T-helper 17 cell (primary cell): ENCODE measurements at places on chromosomes 2 and 18. TPM values are rescaled to one million over a fixed set of nuclear protein-coding genes. Genes with fewer than 3 reads are reported as not detected.

COL4A3 gene
- 0.23 TPM for total RNA-seq

ERFE gene
- not detected for total RNA-seq

TMEM169 gene
- total RNA-seq: 1.6 TPM

NT5DC4 gene
- not detected for total RNA-seq

PMAIP1 gene
- 111 TPM for total RNA-seq

C2orf81 gene
- 3.3 TPM for total RNA-seq

GRCh38 chr18:8400193-8400752 lies 209.0 kb upstream of the RAB12 start:
- H3K4me3 ChIP-seq: no peak overlapping the region
- no peak overlapping the region for H3K27ac ChIP-seq
- DNase-seq: no peak
- H3K27me3 ChIP-seq: no peaks in the 10 kb centered on the region
- H3K36me3 ChIP-seq: no peaks in the 10 kb centered on the region
- H3K4me1 ChIP-seq: no peaks in the 10 kb centered on the region

DNA sequence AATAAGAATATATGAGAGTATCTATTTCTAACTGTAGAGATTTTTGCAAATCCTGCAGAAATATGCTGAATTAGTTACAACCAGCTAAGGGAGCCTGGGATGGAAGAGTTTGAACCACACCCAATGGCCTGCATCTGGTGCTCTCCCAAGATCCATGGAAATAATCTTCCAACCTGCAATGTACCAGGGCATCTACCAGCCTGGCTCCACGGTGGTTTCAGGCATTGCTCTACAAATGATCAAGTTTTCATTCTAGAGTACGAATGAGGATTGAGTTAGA lies 61.4 kb upstream of the IL1R1 start:
- peak overlapping the region; percentile 96 for H3K27ac ChIP-seq
- no peak overlapping the region for H3K4me3 ChIP-seq
- H3K4me1 ChIP-seq: peaks cover 29% of the 10 kb centered on the region
- no peaks in the 10 kb centered on the region for H3K36me3 ChIP-seq
- H3K27me3 ChIP-seq: no peaks in the 10 kb centered on the region

DNA sequence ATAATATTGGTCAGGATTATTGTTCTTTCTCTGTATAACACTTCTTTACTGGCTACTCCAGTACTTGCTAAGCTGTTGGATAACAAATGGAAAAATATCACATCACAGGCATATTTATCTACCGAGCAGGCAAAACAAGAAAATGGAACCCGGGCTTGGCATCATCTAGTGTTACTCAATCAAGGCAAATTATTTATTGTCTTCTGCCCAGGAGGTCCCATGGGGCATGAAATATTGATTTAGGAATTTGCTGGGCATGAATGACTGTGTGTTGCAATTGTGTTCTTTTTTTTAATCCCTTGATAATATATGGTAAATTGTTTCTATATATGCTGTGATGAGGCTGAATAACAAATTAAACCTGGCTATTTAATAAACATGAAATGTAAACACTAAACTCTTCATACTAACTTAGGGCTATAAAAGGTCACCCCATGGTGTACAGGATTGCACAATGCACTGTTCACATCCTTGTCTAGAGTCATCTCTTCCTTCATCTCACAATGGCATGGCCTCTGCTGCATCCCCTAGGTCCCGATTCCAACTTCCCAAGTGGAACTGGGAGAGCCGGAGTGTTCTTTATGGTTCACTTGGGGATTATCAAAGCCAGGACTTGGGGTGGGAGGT lies 2.2 kb upstream of the PARD3B start:
- H3K27ac ChIP-seq: no peak overlapping the region
- H3K4me3 ChIP-seq: peak overlapping the region; percentile 64
- peaks cover 2% of the 10 kb centered on the region for H3K36me3 ChIP-seq

DNA sequence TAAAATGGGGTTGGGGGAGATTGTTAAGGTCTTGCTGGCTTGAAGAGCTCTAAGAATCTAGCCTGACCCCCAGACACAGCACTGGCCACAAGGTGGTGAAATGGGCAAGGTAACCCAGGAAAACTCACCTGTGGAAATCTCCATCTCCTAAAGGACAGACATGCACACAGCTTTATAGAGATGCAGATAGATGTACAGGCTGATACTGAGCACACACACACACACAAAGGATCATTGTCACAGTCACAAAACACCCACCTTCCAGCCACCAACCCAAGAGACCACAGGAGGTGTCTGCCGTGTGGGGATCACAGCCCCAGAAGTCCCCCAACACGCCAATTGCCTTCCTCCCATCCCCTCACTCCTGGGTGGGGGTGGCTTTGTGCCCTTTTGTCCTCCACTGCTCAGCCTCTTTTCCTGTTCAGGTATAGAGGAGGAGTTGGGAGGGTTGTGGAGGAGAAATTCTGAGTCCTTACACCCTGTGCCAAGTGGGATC lies 3.2 kb upstream of the CYP26B1 start:
- peaks cover 10% of the 10 kb centered on the region for H3K36me3 ChIP-seq
- peaks cover 87% of the 10 kb centered on the region for H3K27me3 ChIP-seq
- peaks cover 26% of the 10 kb centered on the region for H3K4me1 ChIP-seq
- no peak overlapping the region for H3K27ac ChIP-seq

GRCh38 chr18:31250902-31251301 lies 67.1 kb upstream of the DSG1 start:
- no peaks in the 10 kb centered on the region for H3K36me3 ChIP-seq
- no peak overlapping the region for H3K4me3 ChIP-seq
- no peaks in the 10 kb centered on the region for H3K4me1 ChIP-seq
- H3K27me3 ChIP-seq: no peaks in the 10 kb centered on the region
- no peak for DNase-seq

GRCh38 chr2:19554520-19554919 lies 196.1 kb upstream of the OSR1 start:
- H3K27me3 ChIP-seq: peaks cover 40% of the 10 kb centered on the region
- no peak for DNase-seq
- H3K27ac ChIP-seq: no peak overlapping the region
- H3K4me1 ChIP-seq: peaks cover 1% of the 10 kb centered on the region
- no peaks in the 10 kb centered on the region for H3K36me3 ChIP-seq

DNA sequence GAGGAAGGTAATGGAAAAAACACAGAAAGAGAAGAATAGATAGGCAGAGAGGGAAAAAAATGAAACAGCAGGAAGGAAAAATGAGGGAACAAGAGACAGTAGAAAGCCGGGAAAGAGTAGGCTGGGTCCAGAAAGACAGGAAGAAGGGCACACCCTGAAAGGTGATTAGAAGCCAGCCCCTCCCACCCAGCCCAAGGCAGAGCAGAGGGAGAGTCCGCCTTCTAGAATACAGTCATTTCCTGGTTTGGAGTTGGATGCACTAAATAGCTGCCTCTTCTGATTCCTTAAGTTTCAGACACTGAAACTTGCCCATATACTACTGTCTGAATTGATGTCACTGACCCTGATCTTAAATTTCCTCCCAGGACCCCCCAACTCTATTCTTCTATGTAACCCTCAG lies 17.9 kb upstream of the DSG3 start:
- H3K4me1 ChIP-seq: no peaks in the 10 kb centered on the region
- no peak overlapping the region for H3K27ac ChIP-seq
- no peaks in the 10 kb centered on the region for H3K36me3 ChIP-seq
- no peak for DNase-seq
- no peak overlapping the region for H3K4me3 ChIP-seq

- no peak for DNase-seq
- no peak overlapping the region for H3K4me3 ChIP-seq
- H3K27ac ChIP-seq: no peak overlapping the region
- H3K36me3 ChIP-seq: no peaks in the 10 kb centered on the region
These were observed 1386.4 kb upstream of the ZEB2 start for GRCh38 chr2:145906354-145906753.

- H3K4me3 ChIP-seq: no peak overlapping the region
- no peak overlapping the region for H3K27ac ChIP-seq
- H3K27me3 ChIP-seq: no peaks in the 10 kb centered on the region
- no peak for DNase-seq
- H3K36me3 ChIP-seq: peaks cover 7% of the 10 kb centered on the region
These were observed 8.6 kb downstream of the VRK2 start for GRCh38 chr2:58055033-58055786.

GRCh38 chr2:164873210-164873908 lies 31.7 kb upstream of the COBLL1 start:
- DNase-seq: no peak
- H3K27ac ChIP-seq: no peak overlapping the region
- H3K4me1 ChIP-seq: no peaks in the 10 kb centered on the region
- no peaks in the 10 kb centered on the region for H3K36me3 ChIP-seq
- H3K4me3 ChIP-seq: no peak overlapping the region

- DNase-seq: no peak
- H3K36me3 ChIP-seq: no peaks in the 10 kb centered on the region
- H3K4me1 ChIP-seq: no peaks in the 10 kb centered on the region
These were observed 281.8 kb upstream of the ZEB2 start for GRCh38 chr2:144801766-144802165.

DNA sequence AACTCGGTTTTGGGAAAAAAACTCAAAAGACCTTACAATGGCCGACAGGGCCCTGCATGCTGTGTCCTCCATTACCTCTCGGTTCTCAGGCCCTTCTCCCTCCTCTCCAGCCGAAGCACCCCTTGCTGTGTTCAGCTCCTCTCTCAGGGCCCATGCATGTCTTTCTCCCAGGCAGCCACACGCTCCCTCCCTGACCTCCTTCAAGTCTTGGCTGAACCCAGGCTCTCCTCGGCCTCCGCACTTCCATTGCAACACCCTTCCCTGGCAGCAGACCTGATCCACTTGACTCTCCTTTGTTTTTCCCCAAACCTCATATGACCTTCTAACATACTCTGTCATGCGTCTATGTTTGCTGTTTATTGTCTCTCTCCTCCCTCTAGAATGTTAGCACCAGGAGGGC lies 114.0 kb downstream of the CYP26B1 start:
- H3K36me3 ChIP-seq: no peaks in the 10 kb centered on the region
- no peak overlapping the region for H3K4me3 ChIP-seq
- no peaks in the 10 kb centered on the region for H3K4me1 ChIP-seq

- H3K27ac ChIP-seq: no peak overlapping the region
- H3K4me1 ChIP-seq: no peaks in the 10 kb centered on the region
- no peak overlapping the region for H3K4me3 ChIP-seq
- peaks cover 30% of the 10 kb centered on the region for H3K27me3 ChIP-seq
- no peak for DNase-seq
These were observed 89.3 kb downstream of the PDE11A start for GRCh38 chr2:177983183-177983788.

GRCh38 chr18:36503477-36503876 lies 206.0 kb downstream of the FHOD3 start:
- no peaks in the 10 kb centered on the region for H3K4me1 ChIP-seq
- DNase-seq: no peak
- H3K36me3 ChIP-seq: no peaks in the 10 kb centered on the region
- peaks cover 23% of the 10 kb centered on the region for H3K27me3 ChIP-seq
- no peak overlapping the region for H3K27ac ChIP-seq
- H3K4me3 ChIP-seq: no peak overlapping the region

- no peak for DNase-seq
- H3K4me3 ChIP-seq: no peak overlapping the region
- no peaks in the 10 kb centered on the region for H3K27me3 ChIP-seq
- H3K36me3 ChIP-seq: no peaks in the 10 kb centered on the region
- H3K27ac ChIP-seq: no peak overlapping the region
These were observed 86.8 kb upstream of the HAAO start for GRCh38 chr2:42879121-42879705.
